GM10248 (cell line): ENCODE measurements at places on chromosomes 12 and 14.

GRCh38 chr12:92402415-92402814, 256.8 kb upstream of the BTG1 start:
- DNase-seq = no peak

GRCh38 chr12:24742378-24742777, 206.5 kb downstream of the BCAT1 start:
- peak; percentile 35 for DNase-seq

DNA sequence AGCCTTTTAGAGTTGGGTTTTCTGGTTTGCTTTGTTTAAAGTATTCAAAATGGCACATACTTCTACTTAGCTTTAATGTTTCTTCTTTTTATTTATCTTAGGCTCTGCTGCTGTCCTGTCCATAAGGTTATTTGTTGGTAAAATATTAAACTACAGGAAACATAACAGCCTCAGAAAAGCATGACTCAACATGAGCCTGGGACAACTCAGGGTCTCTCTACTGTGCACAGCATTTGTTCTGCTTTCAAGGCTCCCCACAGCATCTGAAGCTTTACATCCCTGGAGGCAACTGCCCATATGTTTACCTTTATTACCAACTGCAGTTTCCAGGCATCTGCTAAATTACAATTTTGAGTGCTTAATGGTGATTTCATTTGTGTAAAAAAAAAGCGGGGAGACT, 954.2 kb upstream of the FBXO33 start:
- no peak for DNase-seq

DNA sequence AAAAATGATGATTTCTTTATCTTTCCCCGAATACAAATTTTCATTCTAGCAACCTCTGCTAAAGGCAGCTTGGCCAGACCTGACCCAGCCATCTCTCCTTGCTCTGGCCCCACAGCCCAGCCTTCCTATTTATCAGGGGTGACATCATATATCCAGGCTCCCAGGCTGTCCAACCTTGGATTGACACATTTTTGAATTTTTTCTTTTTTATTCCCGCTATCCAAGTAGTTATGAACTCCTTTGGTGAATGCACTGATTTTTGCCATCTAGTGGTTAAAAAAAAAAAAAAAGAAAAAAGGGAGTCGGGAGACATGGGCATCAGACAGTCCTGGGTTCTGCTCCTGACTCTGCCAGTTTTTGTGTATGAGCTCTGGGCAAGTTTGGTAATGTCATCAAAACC, 120.5 kb downstream of the PTPN11 start:
- no peak for DNase-seq

DNA sequence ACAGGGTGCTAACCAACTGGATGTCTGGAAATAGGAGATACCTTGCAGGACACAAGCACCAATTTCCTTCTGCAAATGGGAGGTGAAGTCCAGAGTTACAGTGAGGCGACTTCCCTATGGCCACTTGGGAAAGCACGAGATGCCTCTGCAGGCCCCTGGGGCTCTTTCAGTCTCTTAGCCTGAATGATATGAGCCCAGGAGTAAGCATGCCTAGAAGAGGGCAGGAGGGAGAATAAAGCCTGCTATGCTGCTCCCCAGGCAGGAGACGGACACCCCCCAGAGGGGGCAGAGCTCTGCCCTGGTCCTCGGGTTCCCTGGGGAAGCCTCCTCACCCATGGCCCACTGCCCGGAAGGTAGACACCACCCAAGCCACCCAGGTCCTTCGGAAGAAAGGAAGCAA, 105.1 kb downstream of the GCH1 start:
- DNase-seq = no peak

- DNase-seq = no peak
Observed at GRCh38 chr12:991350-992333, 619 bp downstream of the ERC1 start.

- no peak for DNase-seq
Observed at GRCh38 chr12:90010089-90010488, 301.5 kb upstream of the ATP2B1 start.

DNA sequence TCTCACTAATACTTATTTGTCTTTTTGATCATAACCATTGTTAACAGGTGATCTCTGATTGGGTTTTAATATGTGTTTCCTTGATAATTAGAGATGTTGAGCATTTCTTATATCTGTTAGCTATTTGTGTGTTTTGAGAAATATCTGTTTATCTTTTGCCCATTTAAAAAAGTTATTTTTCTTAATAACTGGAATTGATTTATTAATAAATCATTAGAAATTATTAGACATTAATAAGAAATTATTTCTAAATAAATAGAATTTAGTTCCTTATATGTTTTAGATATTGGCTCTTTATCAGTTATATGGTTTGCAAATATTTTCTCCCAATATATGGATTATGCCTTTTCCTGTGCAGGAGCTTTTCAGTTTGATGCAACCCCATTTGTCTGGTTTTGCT, 18.7 kb downstream of the TMX1 start:
- DNase-seq = no peak

DNA sequence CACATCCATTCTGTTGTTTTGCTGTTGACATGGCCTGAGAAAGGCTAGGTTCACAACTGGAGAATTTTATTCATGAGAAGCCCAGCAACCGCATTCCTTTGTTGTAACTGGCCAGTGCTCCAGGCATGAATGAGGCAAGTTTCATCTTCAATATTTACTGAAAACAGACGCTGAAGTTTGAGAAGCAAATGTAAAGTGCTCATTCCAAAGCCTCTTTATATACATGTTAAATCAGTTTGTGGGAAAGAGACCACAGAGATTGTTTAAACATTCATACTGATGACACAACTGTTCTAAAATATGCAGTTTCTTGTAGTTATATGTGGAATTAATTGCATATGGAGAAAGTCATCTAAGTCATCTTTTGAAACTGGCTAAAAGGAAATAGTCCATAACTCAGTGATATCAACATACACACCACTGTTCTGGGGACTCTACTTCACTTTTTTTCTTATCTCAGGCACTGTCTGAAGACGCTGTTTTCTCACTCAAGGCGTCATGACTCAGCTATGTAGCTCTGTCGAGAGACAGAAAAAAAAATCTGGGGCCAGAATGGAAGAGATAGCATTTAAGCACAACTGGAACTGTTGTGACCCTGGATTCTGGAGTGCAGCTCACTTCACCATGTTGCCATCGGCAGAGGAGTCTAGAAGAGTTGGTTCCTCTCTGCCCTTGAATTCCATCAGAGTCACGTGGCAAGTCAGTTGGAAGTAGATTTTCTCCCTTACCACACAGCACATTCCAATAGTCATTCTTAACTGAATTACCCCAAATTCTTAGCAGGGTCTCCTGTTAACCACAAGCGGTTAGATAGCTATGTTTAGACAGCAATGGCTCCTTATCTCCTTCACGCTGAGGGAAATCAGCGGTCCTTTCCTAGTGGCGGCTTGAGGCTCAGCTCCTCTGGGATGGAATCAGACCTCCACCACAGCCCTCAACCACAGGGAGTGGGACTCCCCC, 258.4 kb upstream of the HMGA2 start:
- DNase-seq = no peak
